ENCODE measurements at places on chromosomes 2 and 18.

DNA sequence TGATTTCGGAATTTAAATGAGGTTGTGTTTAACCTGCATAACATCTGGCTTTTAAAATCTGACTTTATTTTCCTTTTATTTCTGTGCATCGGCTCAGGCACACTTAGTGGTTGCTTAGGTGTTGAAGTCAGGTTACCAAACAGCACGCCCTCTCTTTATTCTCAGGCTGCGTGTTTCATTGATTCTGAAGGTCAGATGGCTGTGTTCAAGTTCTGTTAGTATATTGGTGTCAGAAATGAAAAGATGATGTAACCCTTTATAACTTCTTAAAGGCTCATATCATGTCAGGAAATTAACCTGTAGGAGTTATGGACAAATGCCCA lies 246.5 kb downstream of the LDLRAD4 start:
- no peak for DNase-seq

DNA sequence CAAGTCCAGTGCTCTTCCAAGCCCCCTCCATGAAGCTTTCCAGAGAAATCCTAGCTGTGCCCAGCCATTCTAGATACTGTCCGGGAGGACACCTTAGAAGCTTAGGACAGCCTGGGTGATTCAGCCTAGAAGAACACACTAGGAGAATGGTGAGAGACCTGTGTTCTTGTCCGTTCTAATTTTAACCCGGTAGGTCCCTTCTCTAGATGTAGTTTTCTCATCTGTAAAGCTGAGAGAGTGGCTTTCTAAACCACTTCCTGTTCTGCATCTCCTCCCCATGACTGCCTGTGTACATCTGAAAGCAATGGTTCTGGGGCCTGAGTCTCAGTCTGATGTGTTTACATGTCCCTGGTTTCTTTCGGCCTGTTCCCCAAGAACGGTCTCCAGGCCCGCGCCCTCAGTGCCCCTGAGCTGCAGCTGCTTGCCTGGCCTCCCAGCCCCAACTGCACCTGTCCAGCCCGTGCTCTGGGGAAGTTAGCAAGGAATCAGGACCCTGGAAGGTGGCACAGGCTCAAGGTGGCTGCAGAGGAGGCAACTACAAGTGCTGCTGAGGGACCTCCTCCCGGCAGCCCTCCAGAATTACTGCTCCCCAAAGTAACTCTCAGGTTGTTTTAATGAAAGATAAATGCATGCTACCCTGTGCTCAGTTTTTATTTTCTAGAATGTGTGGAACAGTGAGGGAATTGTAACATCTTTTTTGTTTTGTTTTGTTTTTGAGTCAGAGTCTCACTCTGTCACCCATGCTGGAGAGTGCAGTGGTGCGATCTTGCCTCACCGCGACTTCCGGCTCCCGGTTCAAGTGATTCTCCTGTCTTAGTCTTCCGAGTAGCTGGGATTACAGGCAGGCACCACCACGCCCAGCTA lies 105.9 kb downstream of the LBH start:
- peak; percentile 77 for DNase-seq

DNA sequence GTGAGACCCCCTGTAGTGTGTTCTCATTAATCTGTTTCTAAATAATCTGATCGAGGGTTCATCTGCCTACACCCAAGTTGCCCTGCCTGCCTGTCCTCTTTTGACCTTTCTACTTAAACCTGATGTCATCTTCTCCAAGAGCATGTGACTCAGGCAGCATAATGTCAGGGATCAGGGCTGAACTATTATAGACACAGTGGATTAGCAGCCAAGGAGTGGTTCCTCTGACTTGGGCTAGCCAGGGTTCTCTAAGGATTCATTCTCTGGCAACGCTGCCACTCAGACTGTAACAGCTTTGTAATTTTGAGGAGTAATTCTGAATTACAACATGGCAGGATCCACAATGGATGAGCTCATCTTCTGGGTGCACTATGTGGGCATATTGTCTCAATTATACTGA lies 124.0 kb downstream of the MDH1 start:
- no peak for DNase-seq

DNA sequence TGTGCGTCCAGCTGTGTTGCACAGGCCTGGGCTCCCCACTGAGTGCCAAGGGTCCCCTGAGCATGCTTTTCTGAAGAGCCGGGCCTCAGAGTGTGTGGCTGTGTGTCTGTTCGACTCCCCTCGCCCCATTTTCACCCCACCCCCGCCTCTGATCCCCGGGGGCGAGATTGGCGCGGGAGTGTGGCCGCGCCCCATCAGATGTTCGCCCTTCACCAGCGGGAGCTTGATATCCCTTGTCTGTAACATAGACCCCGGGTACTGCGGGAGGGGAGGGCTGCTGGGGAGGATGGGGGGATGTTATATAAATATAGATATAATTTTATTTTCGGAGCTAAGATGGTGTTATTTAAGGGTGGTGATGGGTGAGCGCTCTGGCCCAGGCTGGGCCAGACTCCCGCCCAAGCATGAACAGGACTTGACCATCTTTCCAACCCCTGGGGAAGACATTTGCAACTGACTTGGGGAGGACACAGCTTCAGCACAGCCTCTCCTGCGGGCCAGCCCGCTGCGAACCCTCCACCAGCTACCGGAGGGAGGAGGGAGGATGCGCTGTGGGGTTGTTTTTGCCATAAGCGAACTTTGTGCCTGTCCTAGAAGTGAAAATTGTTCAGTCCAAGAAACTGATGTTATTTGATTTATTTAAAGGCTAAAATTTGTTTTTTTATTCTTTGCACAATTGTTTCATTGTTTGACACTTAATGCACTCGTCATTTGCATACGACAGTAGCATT lies 1.5 kb downstream of the RHOB start:
- DNase-seq: no peak

DNA sequence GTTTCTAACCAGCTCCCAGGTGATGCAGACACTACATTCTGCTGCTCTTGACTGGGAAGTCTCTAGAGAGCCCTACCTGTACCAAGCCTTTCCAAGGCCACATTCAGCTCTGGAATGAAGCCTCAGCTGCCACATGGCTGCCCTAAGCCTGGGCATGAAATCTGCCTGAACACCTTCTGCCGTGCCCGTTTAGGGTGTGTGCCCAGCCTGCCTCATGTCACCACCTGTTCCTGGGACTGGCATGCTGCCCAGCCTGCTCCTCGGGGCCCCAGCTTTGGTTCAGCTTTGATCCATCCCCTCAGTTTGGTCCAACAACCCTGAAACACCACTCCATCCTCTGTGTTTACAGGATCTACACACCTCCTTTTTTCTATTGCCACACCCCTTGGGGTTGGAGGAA lies 210.9 kb downstream of the L3MBTL4 start:
- DNase-seq: no peak

DNA sequence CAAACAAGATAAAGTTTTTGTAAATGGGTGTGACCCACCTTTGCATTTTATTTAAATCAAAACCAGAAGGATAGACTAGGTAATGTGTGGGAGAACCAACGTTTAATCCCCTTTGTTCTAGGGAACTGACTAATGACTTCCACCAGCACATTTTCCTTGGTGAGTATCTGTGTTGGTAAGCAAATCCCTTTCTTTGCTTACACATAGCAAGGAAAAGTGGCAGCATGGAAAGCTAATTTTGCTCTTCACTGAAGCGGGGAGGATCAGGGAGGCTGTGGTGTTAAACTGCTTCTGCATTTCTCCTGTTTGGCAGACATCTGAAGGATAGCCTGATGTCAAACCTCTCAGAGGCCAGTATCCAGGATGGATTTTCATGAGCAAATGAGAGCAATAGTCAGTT lies 331.1 kb downstream of the PTPRM start:
- no peak for DNase-seq

GRCh38 chr2:222912117-222912516 lies 51.3 kb downstream of the ACSL3 start:
- DNase-seq: peak; percentile 59

DNA sequence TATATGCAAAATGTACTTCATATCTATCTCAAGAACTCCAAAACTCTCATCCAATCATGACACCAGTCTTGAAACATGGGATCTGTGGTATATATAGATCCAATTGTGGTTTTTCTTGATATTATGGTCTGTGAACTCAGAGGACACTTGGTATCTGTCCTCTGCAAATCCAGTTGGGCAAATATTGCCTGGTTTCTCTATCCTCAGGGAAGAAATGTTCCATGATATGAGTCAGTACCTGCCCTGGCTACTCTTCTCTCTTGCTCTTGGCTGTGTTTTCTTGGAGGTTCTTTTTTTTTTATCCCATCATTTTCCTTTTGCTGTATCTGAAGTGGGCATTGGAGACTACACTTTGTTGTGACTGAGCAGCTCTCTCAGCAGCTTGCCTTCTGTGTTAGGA lies 10.9 kb downstream of the NBEAL1 start:
- no peak for DNase-seq

GRCh38 chr2:188322569-188323551 lies 31.2 kb downstream of the GULP1 start:
- no peak for DNase-seq

- no peak for DNase-seq
Measured at GRCh38 chr2:97707362-97708047, 5.9 kb upstream of the ZAP70 start.

Measured in common myeloid progenitor, CD34-positive (primary cell).